ENCODE measurements at places on chromosomes 2 and 18. TPM values are rescaled to one million over a fixed set of nuclear protein-coding genes. Genes with fewer than 3 reads are reported as not detected.

The TFPI gene
- total RNA-seq: 63.5 TPM

The SCYGR7 gene
- not detected for total RNA-seq

The OR6B2 gene
- not detected for total RNA-seq

The EFR3B gene
- 9.2 TPM for total RNA-seq

Measured in A549 treated with Hydrocortisone at 1 μM for 4 hours (cell line).